ENCODE measurements at places on chromosomes 1 and 21. TPM values are rescaled to one million over a fixed set of nuclear protein-coding genes. Genes with fewer than 3 reads are reported as not detected.

GRCh38 chr1:42417166-42417565 is 36.6 kb downstream of the RIMKLA start:
- DNase-seq: peak; percentile 58

GRCh38 chr1:51740652-51741051 is 123.8 kb downstream of the OSBPL9 start:
- no peak for DNase-seq

GRCh38 chr1:28144203-28145135 is 32.0 kb downstream of the PTAFR start:
- no peak for DNase-seq

GRCh38 chr1:90718411-90719329 is 1.6 kb upstream of the BARHL2 start:
- DNase-seq: no peak

DNA sequence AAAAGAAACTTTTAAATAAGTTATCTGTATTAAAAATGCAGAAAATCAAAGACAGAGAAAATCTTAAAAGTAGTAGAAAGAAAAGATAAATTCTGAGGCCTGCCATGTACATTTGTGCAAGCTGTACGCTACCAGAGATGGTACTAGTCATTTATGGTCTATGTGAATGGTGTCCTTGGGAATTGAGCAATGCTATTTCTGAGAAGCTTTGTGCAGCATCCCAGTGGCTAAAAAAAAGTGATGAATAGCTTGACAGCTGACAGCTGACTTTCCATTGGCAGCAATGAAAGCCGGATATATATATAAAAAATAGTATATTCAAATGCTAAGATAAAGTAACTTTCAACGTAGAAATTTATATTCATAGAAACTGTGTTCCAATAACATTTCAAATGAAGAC is 58.8 kb upstream of the KCTD3 start:
- no peak for DNase-seq

- peak; percentile 7 for DNase-seq
Observed at GRCh38 chr1:37177230-37177864, 143.0 kb upstream of the GRIK3 start.

DNA sequence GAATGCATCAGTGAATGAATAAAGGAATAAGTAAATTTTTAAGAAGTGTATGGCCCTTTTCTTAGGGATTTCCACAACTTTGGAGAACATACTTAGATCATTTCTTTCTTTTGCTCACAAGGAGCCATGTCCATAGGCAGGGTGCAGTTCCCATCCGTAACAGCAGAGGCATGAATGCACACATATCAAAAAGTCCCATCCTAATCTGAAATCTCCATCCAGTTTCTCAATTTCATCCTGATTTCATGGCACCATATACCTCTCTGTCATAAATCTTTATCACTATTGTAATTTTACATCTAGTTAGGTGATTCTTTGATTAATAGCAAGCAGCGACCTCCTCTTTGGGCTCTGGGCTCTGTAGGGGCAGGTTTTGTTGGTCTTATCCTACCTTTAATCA is 359.2 kb downstream of the RRAGC start:
- no peak for DNase-seq

DNA sequence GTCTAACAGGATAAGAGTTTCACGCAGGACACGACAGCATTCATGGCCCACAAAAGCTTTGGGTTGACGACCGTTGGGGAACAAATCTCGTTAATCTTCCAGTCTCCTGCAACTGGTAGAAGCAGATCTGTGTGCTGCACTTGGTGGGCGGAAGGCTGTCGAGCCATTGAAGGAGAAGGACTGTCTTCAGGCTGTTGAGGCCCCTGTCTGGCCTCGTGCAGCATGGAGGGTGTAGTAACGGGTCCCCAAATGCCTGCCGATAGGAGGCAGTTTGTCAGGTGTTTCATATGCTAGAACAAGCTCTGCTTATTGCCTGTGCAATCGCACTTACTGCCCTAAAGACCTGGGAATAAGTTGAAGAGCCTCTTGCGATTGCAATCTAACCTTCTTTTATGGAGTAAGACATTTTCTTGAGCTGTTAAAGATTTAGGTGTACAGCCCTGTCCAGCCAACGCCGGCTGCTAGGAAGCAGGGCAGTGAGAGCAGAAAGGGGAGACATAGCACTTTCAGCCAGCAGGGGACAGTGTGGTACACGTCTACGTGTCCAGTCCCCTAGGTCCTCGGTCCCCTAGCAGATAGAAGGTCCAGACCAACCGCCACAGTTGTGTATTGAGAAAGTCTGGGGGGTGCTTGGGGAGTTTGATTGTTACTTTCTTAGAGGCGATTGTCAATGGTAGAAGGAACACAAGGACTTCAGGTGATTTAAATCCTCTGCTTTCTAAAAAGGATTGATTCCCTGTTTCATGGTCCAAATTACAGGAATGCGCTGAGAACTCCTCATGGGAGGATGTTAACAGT is 102.3 kb upstream of the TMPRSS2 start:
- DNase-seq: peak; percentile 78

DNA sequence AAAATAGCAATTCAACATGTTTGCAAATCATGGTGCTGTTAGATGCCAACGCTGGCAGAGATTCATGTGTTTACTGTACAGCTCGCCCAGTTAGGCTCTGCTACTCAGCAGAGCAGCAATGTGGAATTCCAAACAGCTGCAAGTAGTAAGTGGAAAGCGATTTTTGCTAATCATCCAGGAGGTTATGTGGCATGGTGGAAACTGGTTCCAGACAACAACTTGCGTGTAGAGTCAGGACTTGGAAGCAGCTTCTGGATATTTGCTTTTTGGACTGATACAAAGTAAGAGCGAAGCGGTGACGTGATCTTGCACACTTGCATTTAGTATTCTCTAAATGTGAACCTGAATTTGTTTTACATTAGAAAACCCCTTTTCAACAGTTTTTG is 27.1 kb upstream of the HHAT start:
- DNase-seq: peak; percentile 46

Gene CNR2
- total RNA-seq: 0.09 TPM

Gene WNT3A
- total RNA-seq: 0.09 TPM

Gene PTGER3
- total RNA-seq: 1.7 TPM

Gene FGR
- total RNA-seq: 108 TPM

Gene DIO1
- total RNA-seq: 1.9 TPM

All from lung (tissue), 17 donors.